ENCODE measurements at places on chromosomes 4 and X. TPM values are rescaled to one million over a fixed set of nuclear protein-coding genes. Genes with fewer than 3 reads are reported as not detected.

The CD99 gene
- total RNA-seq = 293 TPM

The C4orf51 gene
- not detected for total RNA-seq

The PRSS12 gene
- not detected for total RNA-seq

DNA sequence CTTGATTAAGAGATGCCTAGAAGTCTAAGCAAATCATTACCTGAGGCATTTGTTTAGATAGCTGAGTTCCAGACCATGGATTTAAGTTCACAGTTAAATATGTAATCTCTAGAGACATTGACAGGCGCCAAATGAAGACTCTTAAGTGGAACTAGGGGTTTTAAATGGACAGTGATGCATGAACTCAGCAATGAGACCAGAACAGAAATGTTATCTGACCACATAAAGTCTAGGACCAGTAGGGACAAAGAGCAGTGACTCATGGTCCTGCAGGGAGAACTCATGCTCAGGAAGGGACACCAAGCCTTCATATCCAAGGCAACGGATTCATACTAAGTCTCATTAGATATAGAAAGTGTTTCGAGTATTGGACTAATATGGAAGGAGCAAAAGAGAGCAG, 152.3 kb downstream of the PPARGC1A start:
- H3K4me1 ChIP-seq = no peaks in the 10 kb centered on the region
- no peaks in the 10 kb centered on the region for H3K36me3 ChIP-seq
- H3K27me3 ChIP-seq = no peaks in the 10 kb centered on the region
- no peak for DNase-seq
- no peak overlapping the region for H3K4me3 ChIP-seq

DNA sequence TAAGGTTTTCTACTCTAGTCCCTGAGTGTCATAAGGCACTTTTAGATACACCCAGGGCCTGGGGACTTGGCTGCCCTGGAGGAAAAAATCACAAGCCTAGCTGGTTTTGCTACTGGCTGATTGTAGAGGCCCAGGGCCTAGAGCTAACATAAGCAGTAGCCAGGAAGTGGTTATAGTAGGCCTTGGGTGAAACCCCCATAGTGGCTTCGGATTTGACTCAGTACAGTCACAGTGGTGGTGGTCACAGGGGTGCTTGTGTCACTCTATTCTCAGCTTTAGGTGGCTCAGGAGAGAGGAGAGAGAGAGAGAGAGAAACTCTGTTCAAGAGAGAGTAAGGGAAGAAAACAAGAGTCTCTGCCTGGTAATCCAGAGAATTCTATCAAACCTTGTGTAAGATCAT, 194.5 kb upstream of the EDA2R start:
- H3K36me3 ChIP-seq = no peaks in the 10 kb centered on the region
- H3K27ac ChIP-seq = no peak overlapping the region
- no peak for DNase-seq
- H3K27me3 ChIP-seq = no peaks in the 10 kb centered on the region
- no peaks in the 10 kb centered on the region for H3K4me1 ChIP-seq
- no peak overlapping the region for H3K4me3 ChIP-seq

- no peaks in the 10 kb centered on the region for H3K36me3 ChIP-seq
- H3K27ac ChIP-seq = no peak overlapping the region
- H3K27me3 ChIP-seq = no peaks in the 10 kb centered on the region
- no peak overlapping the region for H3K4me3 ChIP-seq
Observed at GRCh38 chr4:181677201-181677600, 566.0 kb upstream of the TENM3 start.

All from naive thymus-derived CD4-positive, alpha-beta T cell (primary cell).